Renal pelvis (tissue), 12 donors: ENCODE measurements at places on chromosomes 5 and 9. TPM values are rescaled to one million over a fixed set of nuclear protein-coding genes. Genes with fewer than 3 reads are reported as not detected.

DNA sequence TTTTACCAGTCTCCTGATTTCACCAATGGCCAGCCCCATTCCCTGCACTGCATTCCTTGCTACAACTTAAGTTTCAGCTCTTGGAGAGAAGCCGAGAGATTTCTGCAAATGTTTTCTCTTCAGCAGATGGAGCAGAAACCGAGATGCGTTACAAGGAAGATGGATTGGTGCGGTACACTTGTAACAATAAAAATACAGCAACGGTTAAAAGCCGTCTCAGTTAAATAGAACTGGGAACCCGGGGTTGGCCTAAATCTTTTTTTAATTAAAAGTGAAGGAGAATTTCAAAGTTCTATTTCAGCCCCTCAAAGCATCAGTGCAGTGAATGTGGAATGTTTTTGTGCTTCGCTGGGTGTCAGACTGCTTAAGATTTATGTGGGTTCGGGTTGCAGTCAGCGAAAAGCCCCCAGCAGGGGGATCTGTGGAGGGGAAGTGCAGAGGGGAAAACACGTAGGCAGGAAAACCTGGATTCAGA, 19.8 kb downstream of the BRINP1 start:
- DNase-seq: peak; percentile 80

GRCh38 chr5:106732624-106733023, 938.1 kb downstream of the EFNA5 start:
- no peak for DNase-seq

DNA sequence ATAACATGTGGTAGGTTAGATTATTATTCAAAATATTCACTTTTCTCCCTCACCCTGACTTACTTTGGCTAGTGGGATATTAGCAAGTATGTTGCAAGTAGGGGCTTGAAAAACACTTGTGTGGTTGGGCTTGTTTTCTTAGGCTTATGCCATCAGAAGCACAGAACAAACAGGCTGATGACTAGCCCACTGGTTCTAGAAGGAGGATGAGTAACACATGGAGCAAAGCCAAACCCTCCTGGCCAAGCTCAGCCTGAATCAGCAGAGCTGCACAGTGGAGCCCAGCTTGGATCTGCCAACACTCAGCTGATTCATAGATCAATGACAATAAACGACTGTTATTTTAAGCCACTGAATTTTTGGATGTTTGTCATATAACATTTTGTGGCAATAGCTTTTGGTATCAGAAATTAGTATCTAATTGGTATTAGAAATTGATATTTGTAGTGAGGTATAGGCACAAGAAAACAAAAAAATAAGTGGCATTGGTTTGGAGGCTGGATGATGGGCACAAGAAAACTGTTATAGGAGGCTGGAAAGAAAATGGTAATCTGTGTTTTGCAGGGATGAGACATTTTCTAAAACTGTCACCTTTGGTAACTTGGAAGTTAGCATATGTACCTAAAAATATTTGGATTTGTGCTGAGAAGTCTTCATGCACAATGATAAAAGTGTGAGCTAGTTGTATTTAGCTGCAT, 46.1 kb upstream of the ZBED3 start:
- DNase-seq: no peak

DNA sequence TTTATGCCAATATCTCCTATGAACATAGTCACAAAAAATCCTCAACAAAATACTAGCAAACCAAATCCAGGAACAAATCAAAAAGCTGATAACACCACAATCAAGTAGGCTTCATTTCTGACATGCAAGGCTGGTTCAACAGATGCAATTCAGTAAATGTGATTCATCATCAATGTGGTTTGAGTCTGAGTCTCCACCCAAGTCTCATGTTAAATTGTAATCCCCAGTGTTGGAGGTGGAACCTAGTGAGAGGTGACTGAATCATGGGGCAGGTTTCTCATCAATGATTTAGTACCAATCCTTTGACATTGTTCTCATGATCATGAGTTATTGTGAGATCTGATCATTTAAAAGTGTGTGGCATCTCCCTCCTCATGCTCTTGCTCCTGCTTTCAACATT, 1072.7 kb downstream of the NR2F1-AS1 start:
- no peak for DNase-seq

Gene ARL14EPL
- not detected for polyA plus RNA-seq
